SIG-M5 (cell line): ENCODE measurements at places on chromosomes 13 and 19.
A peak's percentile ranks its signal among the peaks of the same experiment; 100 is the strongest.

- DNase-seq: no peak
Observed at GRCh38 chr19:31633014-31633413, 283.8 kb upstream of the TSHZ3 start.

DNA sequence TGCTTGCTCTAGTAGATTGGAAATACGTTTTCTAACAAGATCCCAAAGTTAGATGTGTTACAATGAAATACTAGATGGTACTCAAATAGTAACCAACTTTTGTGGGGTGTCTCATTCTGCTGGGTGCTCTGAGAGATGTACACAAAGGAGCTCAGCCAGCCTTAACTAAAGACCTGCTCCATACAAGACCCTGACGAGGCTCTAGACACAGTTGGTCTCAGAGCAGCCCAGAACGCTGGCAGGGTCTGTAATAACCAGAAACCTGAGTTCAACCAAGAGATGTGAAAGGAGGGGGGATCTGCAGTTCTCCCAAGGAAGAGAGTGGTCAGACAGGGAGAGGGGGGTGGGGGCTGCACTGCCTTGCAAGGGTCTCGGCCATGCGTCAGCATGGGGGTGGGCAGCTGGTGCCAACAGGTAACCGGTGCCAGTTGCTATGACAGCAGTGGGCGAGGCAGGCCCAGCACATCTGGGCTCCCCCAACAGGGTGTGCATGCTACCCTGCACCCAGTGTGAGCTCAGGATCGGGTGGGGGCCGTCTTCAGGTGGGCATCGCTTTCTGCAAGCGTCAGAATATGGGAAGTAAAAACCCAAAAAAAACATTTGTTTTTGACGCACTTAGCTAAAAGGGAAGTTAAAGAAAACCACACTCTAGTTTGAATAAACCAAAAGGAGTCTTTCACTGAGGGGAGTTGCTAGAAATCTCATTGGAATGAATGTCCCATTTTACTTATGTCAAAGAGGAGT is 68.0 kb upstream of the GPR183 start:
- peak; percentile 48 for DNase-seq

GRCh38 chr13:36712770-36713169 is 39.0 kb downstream of the SERTM1 start:
- DNase-seq: no peak

GRCh38 chr13:68535329-68535728 is 1305.2 kb upstream of the PCDH9 start:
- no peak for DNase-seq

- DNase-seq: peak; percentile 98
Observed at GRCh38 chr19:3762501-3763459, at the start of gene MRPL54. MRPL54 (plus strand) TSS chr19:3762682; CDS start chr19:3762701, 19 bp downstream.
